Activated naive CD4-positive, alpha-beta T cell (primary cell): ENCODE measurements at places on chromosomes 2 and 18.

- DNase-seq, result no peak
These were observed 2.7 kb downstream of the LIMS2 start for GRCh38 chr2:127672341-127673224.

DNA sequence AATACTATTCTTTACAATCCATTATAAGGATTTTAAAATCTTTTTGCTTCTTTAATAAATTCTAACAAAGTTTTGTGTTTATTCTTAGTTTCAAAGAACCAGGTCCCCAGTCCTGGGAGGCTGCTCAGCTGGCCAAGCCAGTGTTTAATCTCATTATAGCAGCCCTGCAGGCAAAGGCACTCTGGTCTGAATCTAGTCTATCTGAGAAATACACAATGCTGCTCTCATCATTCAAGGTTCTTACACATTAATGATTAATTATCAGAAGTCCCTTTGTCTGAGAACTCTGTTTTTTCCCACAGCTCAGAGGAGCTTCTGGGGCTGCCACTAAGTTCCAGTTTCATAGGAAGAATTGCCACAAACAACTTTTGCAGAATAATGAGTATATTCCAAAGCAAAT lies 27.7 kb downstream of the KCTD18 start:
- DNase-seq, result no peak

DNA sequence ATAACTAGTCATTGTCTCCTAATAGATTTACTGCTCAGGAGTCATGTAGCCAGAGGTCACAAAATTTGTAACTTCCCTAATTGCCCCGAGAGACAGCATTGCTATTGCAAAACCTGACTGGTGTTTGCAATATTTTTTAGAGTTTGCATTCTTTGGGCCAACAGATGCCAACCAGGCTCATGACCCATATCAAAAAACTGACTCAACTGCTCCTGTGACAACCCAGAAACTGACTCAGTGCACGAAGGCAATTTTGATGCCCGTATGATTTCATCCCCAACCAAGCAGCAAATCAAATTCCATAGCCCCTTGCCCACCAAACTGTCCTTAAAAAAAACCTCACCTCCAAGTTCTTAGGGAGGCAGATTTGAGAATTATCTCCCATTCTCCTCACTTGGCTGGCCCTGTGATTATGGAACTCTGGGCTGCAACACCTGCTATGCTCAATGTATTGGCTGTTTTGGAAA lies 951.3 kb downstream of the TSN start:
- DNase-seq, result no peak

DNA sequence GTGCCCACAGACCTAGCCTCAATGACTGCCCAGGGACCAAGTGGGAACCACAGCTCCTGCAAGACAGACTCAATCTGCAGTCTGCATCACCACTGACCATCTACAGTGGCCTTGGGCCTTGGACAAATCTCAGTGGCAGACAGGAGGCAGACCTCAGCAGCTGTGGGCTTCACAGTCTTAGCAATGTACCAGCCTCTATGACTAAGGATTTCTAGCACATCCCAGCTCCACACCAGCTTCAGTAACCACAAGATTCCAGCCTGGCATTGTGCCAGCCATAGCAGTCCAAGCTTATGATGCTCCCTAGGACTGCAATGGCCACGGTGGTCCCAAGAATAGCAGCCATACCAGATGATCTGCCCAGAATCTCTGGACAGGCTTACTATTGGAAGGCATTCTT lies 19.6 kb upstream of the WDR75 start:
- DNase-seq, result no peak

DNA sequence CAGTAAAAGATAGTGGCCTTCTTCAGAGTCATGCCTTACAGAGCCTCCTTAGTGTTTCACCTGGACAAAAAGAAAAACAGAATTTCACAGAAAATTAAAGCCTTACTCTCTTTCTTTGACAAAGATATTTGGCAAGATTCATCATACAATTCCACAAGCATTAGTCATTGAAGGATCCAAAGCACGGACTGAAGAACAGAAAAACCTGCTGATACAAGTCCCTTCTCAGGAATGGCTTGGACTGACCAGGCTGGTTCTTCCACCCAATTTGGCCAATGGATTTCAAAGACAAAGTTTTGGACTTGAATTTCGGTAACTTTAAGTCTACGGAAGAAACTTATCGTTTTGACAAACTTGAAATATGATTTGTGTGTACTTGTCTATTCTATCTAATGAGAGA lies 39.1 kb upstream of the GALNT3 start:
- DNase-seq, result no peak

DNA sequence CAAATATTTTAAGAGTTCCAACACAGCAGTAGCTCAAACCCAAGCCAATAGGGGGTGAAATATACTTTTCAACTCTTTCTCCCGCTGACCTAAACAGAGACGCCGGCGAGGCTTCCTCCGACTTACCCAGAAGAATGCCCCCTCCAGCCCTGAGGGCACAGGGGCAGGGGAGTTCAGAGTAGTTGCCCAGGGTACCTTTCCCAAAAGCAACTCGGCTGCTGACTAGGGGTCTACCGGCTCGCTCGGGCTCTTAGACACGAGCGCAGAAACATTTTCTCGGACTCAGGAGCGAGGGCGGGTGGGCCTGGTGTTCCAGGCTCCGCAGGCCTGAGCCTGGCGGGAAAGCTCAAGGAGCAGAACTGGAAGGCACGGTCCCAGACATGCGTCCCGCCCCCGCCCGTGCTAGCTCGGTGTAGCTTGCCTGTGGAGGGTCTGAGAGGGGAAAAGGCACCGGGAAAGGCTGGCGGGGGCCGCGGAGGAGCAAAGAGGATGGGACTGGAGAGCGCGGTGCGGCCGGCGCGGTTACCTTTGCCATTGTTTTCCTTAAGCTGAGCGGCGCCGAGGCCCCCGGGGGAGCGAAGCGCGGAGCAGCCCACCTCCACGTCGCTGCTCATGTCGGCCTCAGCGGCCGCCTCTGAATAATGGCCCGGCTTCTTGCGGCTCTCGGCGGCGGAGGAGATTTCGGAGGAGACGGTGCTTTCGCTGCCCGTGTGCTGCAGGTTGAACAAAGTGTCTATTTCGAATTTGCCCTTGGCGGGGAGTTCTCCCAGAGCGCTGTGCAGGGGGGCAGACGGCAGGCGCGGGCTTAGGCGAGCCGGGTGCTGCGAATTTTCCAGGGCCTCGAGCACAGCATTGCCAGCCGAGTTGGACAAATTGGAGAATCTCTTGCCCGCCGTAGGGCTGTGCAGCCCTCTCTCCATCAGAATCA lies 674 bp downstream of the EVX2 start:
- DNase-seq, result no peak

DNA sequence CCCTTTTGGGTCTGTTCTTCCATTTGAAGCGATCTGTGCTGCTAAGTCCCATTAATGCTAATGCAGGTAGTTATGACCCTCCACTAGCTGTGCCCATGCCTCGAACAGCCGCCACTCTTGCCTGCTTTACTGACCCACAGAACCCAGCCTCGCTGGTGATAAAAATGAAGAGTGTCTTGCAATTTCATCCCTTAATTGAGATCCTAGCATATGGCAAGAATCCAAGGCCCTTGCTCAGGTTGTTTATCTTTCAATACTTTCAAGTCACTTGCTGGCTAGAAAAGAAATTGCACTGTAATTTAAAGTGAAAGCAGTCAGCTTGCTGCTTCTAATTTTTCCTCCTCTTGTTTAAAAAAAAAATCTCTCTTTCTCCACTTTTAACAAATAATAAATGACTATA lies 73.6 kb downstream of the ZNF521 start:
- no peak for DNase-seq

- DNase-seq, result no peak
These were observed 26.6 kb downstream of the CCDC195 start for GRCh38 chr2:224689539-224689938.

GRCh38 chr2:25197336-25198208 lies 29.2 kb upstream of the POMC start:
- no peak for DNase-seq

- no peak for DNase-seq
These were observed 157.4 kb upstream of the RGPD4 start for GRCh38 chr2:107669335-107669734.

- DNase-seq, result no peak
These were observed 14.0 kb downstream of the ANXA4 start for GRCh38 chr2:69755862-69756467.

GRCh38 chr18:5464251-5464650 lies 79.5 kb downstream of the EPB41L3 start:
- no peak for DNase-seq

DNA sequence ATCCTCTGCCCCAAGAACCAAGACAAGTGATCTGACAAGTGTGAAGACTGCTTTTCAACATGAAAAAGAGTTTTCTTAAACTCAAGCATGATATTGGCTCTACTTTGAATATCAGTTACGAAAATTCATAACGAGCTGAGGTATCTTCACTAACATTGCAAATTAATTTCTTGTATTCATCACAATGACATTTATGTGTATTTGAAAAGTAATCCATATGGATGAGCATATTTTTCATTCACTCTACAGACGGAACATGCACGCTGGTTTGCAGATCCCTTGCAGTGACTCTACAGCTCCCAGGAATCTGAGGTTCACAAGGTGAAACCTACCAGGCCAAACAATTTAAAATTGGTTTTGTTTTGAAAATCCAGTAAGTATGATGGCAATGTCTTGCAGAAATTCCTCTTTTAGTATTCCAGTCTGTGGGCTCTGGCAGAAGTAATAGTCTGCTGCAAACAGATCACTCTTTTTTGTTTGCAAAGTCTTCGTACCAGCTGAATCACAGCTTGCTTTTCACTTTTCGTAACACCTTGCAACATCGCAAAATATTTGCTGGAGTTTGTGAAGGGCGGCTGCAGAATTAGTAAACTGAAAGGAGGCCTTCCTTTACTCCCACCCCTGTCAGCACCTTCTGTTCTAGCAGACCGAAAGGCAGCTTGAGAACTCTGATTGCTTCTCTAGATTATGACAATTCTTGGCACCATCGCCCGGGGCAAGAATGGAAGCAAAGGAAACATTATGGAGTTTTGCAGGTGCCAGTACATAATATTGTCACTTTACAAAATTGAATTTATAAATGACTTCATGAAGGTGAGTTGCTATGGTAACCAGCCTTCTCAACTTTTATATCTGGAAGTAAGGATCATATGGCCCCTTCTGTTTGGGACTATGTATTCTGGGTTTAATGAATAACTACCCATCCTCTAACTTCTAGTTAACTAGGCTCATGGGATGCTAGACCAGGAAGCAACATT lies 168.7 kb downstream of the TMEM247 start:
- no peak for DNase-seq

DNA sequence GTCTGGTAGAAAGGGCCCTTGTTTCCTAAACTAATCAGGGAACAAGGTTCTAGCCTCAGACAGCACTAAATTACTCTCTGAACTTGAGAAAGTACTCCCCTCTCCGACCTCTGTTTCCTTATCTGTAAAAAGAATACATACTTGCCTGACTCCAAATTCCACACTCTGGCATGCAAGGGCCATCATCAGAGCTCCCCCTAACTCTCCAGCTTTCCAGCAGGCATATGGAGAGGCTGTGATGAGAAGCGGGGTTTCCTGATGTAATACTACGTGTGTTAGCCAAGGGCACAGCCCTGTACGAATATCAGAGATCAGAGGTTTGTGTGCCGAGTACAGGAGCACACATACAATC lies 1.8 kb upstream of the EVA1A start:
- no peak for DNase-seq

GRCh38 chr2:241802421-241803318 lies 6.3 kb upstream of the NEU4 start:
- no peak for DNase-seq

DNA sequence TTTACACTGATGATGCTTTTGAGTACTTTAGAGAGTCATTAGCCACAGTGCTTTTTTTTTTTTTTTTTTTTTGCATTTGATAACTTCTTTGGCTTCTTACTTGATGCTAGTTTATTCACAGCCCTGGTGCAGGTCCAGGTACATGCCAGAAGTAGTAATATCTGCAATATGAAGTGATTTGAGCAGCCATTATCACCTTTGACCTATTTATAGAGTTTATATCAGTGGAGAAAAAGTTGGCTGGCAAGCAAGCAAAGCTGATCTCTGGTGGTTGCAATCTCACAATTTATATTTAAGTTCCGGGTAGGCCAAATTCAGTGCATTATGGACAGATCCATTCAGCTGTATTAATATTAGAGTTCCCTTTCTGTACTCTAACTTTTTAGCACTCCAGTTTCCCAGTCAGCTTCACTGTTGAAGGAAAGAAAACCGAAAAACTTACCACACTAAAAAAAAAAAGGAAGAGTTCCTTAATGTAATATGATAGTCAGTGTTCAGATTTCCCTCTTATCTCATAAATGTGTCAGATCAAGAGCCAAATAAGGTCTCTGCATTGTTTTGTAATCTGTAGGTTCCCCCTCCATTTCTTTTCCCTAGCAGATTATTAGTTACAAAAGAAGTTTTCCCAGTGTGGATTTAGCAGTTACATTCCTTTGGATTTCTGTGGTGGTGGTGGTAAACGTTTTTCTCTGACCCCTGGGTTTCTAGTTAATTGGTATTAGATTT lies 78.6 kb downstream of the HAUS1 start:
- DNase-seq, result no peak

DNA sequence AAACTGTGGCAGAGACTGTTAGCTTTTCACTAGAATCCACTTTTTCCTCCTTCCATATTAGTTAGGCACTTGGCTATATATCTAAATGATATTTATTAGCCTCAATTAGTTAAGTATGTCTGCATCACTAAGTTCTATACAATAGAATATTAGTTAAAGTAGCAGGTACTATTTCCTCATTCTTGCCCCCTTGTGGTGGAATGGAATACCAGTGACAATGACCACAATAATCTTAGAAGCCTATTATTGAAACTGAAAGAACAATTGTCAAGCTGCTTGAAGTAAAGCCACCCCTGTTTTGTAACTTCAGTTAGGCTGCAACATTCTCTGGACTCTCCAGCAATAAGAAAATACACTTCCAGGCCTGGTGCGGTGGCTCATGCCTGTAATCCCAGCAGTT lies 476.3 kb upstream of the VWC2L start:
- DNase-seq, result no peak

DNA sequence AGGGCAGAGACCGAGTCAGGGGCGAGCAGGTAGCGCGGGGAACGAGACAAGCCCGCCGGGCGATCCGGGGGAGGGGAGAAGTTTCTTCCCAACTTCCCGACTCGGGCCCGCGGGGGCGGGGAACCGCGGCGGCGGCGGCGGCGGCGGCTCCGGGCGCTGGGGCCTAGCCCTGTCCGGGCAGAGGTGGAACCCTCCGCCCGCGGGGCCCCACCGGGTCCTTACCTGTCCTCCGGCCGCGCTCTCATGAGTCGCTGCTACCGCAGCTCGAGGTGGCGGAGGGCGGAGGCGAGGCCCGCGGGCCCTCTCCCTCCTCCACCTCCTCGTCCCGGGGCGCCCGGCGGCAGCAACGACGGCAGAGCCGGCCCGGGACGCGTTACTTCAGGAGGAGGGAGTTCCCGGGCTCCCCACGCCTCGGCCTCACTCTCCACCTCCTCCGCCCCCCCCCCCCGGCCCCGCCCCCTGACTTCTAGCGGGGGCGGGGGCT lies at the start of gene YES1:
Gene YES1, minus strand, starts transcription at position 351 of the 484 bp plus-strand sequence. CDS start 55,415 bp downstream, outside the sequence.
- no peak for DNase-seq
